ENCODE measurements at places on chromosomes 2 and 18.

DNA sequence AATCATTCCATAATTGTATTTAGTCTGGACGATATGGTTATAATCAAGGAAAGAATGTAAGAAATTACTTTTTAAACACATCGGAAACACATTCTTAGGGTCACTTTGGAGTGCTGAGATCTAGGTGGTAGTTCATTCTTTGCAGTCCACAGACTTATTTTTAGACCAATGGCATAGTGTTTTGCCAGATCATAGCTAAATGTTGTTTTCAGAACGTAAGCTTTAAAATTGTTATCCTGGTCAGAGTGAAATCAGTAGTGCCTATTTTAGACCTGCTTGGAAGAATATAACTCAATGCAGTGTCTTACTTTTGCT is 4.3 kb downstream of the MYL12A start:
- no peak for DNase-seq

DNA sequence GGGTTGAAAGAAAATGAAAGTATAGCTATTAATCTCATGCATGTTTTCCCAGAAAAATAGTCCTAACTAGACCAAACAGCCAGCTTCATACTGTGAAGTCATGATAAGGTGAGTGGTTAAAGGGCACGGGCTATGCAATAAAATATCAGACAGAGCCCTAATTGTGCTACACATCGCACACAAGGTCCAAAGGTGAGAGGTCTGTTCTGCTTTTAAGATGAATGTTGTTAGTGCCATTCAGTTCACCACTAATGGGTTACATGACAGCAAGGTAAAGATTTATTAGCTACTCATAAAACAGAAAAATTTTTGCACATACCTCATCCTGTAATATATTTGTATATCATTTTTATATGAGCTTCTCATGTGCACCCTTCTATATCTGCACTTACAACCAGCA is 105.0 kb upstream of the STK17B start:
- no peak for DNase-seq

DNA sequence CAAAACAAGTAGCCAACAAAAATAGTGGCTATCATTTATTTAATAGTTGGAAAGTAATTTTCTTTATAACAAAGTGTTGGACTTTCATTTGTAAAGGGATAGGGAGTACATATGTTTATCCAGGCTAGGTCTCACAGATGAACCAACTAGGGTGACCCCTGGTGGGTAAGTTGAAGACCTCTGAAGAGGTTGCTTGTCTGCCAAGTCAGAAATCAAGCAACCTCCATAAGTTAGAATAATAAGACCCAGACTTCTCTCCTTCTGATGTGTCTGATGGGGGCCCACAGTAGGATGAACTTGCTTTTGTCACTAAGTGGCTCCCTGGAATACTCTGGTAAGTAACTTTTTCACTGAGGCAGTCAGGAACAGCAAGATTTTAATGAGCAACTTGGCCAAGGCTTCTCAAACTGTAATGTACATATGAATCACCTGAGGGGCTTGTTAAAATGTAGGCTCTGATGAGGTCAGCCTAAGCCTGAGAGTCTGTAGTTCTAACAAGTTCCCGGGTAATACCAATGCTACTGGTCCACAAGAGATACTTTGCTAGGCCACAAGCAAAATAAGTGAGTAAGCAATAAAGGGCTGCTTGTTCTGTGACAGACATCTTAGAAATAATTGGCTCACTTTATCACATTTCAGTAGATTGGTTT is 319.6 kb downstream of the PIK3C3 start:
- no peak for DNase-seq

DNA sequence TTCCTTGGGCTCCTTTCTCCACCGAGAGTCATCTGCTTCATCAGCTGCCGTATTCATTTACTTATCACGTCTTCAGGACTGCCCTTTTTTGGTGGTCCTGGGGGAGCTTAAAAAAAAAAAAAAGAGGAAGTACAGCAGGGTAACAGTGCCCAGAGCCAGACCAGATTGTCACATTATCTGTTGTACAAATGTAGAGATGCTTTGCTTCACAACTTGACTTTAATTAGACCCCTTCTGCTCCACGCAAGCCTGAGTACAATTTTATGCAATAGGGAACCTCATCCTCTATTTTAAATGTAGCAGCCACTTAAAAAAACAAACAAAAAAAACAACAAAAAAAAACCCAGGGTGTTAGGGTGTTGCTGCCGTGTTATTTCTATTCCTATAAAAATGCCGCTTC is 128.3 kb downstream of the PRPF40A start:
- DNase-seq = no peak

- no peak for DNase-seq
These were observed 34.5 kb upstream of the CTAGE1 start for GRCh38 chr18:22452226-22452668.

Measured in stimulated activated CD4-positive, alpha-beta T cell treated with anti-CD3 and anti-CD28 coated beads, Interleukin-1b, Interleukin-23, amount 100 ng/mL, for 1 hour (primary cell).